ENCODE measurements at places on chromosomes 3 and 15.

- peak; percentile 41 for DNase-seq
Observed at GRCh38 chr3:167733961-167734497, 663 bp downstream of the PDCD10 start.

GRCh38 chr3:69791919-69792399, 52.7 kb downstream of the MITF start:
- DNase-seq, result peak; percentile 71

DNA sequence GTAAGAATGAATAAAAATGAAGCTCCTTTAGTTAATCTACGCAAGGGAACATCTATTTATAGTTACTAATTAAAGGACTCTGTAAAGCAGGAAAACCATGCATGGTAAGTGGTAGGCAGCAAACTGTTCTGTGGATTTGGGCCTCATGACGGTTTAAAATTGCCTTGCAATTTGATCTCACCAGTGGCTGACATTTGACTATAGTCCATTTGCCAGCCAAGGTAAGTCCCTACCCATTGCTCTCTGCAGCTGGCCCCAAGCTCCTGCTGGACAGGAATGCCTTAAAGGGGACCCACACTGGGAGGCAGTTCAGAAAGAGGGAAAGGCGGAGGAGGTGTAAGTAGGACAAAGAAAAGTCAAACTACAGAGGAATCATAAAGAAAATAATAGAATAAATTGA, 203.3 kb downstream of the PLCL2 start:
- no peak for DNase-seq

GRCh38 chr3:120452816-120453215, 2.0 kb upstream of the FSTL1 start:
- no peak for DNase-seq

DNA sequence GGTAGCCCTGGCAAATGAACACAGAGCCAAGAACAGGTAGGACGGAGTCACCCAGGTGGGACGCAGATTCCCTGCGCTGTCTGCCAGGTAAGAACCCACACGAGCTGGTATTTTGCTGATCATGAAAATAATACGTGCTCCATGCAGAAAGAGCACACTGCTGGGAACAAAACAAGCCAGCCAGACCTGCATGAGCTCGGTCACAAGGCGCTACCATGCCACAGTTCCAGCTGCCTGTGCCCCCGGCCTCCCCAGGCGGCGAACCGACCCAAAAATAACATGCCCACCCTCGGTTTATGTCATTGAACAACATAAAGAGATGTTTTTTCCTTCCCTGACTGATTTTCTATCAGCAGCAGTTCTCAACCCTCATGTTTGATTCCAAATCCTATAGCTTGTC, 25.8 kb downstream of the CYFIP1 start:
- no peak for DNase-seq

- DNase-seq, result no peak
Observed at GRCh38 chr3:28171962-28172361, 69.5 kb upstream of the CMC1 start.

GRCh38 chr3:80192936-80193335, 425.1 kb upstream of the ROBO1 start:
- DNase-seq, result no peak

DNA sequence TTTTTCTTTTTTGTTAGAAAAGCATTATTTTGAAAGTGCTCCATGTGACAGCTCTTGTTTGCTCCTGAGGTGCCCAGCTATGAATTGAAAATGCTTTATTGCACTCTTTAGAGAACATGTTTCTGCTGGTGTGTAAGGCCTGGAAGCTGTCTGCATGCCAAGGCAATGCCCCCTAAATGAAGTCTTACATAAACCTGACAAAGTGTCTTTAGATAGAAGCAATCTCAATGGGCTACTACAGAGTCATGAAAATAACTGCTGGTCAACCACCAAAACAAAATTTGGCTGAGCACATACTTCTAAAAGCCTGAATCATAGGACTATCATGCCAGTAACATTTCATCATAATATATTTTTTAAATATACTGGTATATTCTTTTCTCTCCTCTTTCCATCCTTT, 178.7 kb downstream of the THRB start:
- no peak for DNase-seq

DNA sequence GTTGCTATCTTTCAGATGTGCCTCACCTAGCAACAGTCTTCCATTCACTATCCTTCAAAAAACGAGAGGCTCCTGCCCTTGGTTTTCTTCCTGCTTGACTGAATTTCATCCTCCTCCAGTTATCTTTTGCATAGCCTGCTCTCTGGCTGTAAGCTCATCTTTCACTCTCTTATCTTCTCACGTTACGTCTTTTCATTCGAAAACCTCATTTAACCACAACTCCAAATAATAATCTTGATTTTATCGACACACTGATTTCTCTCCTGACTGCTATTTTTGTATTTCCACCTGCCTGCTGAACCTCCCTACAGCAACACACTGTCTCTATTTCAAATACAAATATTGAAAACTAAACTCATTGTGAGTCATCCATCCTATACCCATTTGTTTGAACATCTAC, 230.7 kb upstream of the TMC3 start:
- DNase-seq, result no peak

DNA sequence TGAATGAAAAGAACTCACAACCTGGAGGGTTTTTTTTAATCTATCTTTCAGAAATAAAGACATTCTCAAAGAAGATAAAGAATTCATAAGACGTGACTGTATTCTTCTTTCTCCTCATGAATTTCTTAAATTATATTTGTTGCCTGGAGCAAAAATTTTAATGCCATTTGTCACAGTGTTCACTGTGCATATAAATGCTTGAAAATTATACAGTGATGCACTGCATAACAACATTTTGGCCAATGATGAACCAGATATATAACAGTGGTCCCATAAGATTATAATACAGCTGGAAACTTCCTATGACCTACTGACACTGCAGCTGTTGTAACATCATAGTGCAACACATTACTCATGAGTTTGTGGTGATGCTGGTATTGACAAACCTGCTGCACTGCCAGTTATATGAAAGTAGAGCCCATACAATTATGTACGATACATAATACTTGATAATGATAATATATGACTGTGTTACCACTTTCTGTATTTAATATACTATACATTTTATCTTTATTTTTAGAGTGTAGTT, 67.3 kb downstream of the P2RY1 start:
- peak; percentile 40 for DNase-seq

DNA sequence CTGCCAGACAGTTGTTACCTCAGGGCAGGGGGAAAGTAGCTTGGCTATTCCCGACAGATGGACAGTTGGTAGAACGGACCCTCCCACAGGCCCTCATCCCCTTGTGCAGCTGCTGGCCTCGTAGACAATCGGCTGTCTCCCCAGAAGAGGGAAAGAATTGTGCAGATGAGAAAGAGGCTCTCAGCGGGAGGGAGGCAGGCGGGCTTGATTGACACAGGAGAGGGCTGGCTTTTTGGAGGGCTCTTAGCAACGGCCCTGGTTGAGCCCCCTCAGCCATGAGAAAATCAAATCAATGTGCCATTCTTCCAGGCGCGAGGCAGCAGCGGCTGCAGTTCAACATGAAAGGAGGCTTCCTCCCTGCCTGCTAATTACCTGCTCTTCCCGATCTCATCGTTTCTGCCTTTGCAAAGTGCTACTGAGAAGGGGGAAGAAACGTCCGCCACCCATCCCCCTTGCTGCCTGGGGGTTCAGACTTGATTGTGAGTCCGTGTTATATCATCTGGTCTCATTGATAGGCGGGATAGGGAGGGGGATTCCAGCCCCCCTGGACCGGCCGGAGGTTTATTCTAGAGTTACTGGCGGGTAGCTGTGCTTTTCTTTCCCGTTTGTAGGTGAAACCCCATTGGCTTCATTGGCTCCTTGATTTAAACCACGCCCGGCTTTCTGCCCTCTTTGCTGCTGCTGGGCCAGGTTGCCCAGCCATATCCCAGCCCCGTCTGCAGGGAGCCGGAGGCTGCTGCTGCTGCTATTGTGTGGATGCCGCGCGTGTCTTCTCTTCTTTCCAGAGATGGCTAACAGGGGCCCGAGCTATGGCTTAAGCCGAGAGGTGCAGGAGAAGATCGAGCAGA, at the start of gene TAGLN3:
TSS of gene TAGLN3 (plus strand) at position 287 of the 848 bp plus-strand sequence. CDS start at position 788, 501 bp downstream.
- peak; percentile 9 for DNase-seq

DNA sequence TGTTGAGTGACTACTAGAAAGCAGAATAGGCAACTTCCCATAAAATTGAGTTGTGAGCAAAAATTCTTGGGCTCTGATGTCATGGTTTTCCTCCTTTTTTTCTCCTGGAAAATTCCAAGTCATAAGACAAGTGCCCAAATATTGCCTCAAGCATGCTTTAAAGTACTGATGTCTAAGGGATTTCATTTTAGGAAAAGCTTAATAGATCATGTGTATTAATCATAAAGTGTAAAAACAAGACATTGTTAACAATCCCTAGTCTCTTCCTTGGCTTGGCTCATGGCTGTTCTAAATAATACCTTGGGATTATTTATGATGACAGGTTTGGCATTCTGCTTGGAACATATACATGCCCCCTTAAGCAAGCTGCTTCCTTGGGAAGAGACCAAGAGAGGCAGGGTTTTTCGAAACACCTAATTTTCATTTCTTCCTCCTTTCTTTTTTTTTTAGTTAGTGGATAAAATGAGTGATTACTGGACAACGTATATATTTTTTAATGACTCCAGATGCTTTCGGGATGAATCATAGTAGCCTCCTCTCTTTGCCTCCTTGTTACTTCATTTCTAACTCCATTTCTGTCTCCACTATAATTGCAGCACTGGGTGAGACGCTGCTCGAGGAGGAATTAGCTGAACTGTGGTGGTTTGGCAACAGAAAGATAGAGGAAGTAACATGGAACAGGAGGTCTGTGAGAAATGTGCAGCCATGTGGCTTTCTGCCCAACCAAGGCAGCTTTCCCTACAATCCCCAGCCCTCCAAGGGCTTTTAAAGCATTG, 104.9 kb downstream of the TPRG1 start:
- DNase-seq, result peak; percentile 88

DNA sequence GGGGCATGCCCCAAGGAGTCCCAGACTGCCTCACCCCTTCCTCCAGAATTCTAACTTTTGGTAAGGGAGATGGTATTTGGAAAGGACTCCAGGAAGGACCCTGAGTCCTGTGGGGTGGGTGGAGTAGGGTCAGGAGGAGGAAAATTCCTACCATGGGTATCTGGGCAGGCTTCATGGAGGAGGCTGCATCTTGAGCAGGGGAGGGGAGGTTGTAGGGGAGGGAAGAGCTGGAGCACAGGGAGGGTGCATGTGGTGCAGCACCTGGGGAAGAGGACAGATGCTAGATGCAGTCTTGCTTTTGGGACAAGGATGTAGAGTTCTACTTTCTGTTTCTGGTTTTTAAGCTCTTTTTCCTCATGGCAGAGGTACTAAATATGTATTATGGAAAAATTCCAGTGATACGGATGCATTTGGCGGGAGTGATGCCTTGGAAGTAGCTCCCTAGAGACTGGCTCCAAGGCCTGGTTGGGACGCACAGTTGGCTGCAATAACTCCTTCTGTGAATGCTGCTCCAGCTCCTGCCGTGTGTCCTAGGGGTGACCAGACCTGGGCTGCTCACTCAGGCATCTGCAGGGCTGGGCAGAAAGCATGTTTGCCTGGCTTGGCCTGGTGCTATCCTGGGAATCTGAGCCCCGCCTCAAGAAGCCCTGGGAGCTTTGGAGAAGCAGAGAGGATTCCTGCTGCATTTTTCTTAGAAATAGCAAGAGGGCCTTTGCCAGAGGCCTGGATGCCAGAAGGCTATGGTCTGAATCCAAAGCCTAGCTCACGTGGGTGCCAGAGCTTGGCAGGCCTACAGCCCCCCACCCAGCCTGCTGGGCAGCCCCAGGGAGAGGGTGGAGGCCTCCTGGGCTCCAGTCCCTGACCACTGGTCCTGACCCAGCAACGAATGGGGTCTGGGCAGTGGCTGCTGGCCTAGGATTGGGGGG, 10.1 kb downstream of the SEMA3F start:
- DNase-seq, result no peak

DNA sequence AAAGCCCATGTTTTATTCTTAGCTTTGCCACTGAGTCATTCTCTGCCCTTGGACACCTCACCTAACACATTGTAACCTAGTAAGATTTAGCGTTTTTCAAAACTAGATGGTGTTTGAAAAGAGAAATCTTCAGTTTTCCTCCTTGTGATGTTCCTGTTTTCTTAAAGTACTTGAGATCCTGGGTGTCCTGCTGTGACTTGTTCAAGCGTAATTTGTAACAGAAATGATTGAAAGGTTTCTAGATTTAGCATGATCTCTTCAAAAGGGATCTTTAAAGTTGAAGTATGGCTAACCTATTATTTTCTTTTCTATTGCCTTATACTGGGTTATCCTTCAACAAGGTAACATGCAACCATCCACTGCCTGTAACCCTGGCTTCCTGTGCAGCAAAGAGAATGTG, 32.6 kb upstream of the SPATA16 start:
- no peak for DNase-seq

- peak; percentile 92 for DNase-seq
Observed at GRCh38 chr3:49411535-49411967, 225 bp downstream of the RHOA start.

GRCh38 chr3:3772338-3772737, 26.9 kb upstream of the LRRN1 start:
- no peak for DNase-seq

GRCh38 chr3:10437272-10437994, 68.0 kb downstream of the ATP2B2 start:
- DNase-seq, result peak; percentile 86

DNA sequence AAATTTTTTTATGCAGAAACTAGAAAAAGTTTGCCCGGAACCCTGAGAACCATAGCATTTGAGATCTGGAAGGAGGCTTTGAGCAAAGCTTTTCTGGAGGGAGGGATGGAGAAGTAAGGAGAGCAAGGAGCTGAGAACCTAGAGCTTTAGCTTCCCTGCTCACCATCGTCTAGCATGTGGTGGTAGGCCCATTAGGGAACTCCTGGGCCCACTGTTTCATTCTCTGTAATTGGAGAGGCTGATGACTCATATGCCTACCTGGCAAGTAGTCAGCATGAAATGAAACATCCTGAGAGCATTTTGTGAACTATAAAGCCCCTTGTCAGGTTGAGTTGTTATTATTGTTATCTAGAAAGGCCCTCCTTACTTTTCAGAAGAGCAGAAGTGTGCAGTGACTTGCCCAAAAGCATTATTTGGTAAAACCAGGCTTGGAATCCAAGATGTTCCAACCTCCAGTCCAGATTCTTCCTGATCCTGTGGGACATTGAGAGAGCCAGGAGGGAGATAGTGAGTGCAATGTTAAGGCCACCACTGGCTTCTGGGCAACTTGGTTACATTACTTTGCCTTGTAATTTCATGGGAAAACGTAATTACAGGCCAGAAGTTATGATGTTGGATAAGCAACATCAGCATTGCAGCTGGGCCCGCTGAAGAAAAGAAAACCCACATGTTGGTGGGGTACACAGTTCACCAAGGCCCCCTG, 104.5 kb upstream of the BFSP2 start:
- no peak for DNase-seq

GRCh38 chr3:140363801-140364200, 314.1 kb upstream of the TRIM42 start:
- no peak for DNase-seq

DNA sequence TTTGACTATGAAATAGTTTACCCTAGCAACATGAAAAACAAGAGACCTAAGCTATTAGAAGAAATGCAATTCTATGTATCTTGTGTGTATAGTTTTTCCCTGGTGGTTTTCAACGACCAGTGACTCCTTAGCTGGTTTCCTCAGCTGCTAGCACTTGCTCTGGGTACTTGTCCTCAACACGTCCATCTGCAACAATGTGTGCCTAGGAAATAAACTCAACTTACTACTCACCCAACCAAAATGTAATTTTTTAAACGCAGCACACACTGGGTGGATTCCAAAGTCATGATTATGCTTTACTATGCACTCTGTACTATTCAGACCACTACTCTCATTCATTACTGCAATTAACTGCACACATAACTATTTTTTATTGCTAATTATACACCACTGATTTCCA, 31.0 kb downstream of the CPA3 start:
- DNase-seq, result no peak

GRCh38 chr15:22944651-22945050, 35.5 kb downstream of the CYFIP1 start:
- DNase-seq, result no peak

All from suppressor macrophage (primary cell).